ENCODE measurements at places on chromosomes 13 and 19.
A peak's percentile ranks its signal among the peaks of the same experiment; 100 is the strongest.

GRCh38 chr19:14050512-14050911 is 11.4 kb downstream of the PALM3 start:
- DNase-seq, result no peak

GRCh38 chr13:46100191-46100815 is 4.5 kb downstream of the CPB2 start:
- no peak for DNase-seq

- no peak for DNase-seq
Measured at GRCh38 chr13:90315061-90315460, 1032.4 kb upstream of the MIR17HG start.

- peak; percentile 68 for DNase-seq
Measured at GRCh38 chr19:16382775-16383543, 58.3 kb downstream of the KLF2 start.

- no peak for DNase-seq
Measured at GRCh38 chr13:35832551-35832950, 298.6 kb downstream of the DCLK1 start.

DNA sequence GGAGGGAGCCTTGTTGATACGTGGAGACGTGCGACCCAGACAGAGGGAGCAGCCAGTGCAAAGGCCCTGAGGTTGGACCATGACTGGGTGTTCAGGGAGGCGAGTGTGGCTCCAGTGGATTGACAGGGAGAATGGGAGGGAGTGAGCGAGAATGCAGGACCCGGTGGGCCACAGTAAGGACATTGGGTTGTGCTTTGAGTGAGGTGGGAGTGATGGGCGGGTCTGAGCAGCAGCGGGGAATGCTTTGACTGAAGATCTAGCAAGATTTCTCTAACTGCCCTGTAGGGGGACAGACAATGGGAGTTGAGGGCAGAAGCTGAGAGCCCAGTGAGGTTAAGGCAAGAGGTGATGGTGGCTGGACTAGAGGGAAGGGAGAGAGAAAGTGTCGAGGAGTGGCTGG is 7.7 kb upstream of the NANOS2 start:
- DNase-seq, result no peak
